ENCODE measurements at places on chromosomes 13 and 19. TPM values are rescaled to one million over a fixed set of nuclear protein-coding genes. Genes with fewer than 3 reads are reported as not detected.

The ERICH6B gene
- not detected for total RNA-seq

The ZSCAN1 gene
- 0.82 TPM for total RNA-seq

The SMAD9 gene
- 9.8 TPM for total RNA-seq

The IL17D gene
- 12.6 TPM for total RNA-seq
